A673 (cell line): ENCODE measurements at places on chromosomes 7 and 10.

DNA sequence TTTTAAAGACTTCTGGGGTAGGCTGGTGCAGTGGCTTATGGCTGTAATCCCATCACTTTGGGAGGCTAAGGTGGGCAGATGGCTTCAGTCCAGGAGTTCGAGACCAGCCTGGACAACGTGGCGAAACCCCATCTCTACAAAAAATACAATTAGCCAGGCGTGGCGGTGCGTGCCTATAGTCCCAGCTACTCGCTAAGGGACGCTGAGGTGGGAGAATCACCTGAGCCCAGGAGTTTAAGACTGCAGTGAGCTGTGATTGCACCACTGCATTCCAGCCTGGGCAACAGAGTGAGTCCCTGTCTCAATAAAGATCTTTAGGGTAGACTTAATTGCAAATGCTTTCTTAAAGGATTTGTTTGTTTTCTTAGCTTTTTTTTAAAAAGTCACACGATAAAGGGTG lies 29.3 kb downstream of the PTPN12 start:
- DNase-seq: no peak

DNA sequence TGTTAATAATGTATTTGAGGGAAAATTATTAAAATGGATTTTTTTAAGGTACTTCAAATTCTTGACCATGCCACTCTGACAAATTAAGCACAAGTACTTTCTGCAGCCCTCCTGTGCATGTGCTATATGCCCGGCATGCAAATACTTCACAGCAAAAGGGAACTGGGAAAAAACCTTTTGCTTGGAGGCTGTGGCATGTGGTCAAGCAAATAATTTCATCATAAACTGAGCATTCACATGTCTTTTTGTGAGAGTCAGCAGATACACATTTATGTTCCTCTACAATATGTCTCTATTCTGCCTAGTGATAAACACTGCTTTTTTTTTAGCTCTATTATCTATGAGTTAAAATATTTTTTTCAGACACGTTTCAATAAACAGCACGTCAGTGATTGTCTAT lies 53.7 kb upstream of the SEMA3A start:
- no peak for DNase-seq

DNA sequence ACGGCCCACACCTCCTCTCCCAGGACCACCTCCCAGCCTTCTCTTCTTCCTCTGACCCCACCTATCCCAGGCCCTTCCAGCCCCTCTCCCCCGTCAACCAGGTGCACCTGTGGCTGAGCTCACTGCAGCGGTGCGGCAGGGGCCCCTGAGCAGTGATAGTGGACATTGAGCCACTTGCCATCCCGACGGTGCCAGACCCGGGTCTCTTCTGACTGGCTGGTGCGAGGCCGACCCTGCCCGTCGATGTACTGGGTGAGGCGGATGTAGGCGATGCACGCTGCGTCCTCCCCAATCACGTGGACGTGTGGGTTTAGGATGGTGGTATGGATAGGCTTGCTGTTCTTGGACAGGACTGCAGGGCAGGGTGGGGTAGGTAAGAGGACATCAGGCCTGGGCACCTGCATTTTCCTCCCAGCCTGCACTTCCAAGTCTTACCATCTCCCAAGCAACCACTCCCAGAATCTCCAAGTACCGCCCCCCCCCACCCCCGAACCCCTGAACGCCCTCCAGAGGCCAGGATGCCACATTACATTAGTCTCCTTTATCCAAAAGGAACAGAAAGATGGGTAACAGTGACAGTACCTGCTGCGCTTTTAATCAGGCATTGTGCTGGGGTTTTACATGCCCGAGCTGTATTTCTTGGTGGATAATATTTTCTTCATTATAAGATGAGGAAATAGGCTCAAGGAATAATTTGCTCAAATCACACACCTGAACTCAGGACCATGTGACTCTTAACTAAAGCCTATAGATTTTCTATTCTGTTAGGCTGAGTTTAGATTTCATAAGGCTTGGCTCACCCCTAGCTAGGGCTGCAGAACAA lies 3.7 kb upstream of the NDST2 start:
- peak; percentile 49 for DNase-seq

DNA sequence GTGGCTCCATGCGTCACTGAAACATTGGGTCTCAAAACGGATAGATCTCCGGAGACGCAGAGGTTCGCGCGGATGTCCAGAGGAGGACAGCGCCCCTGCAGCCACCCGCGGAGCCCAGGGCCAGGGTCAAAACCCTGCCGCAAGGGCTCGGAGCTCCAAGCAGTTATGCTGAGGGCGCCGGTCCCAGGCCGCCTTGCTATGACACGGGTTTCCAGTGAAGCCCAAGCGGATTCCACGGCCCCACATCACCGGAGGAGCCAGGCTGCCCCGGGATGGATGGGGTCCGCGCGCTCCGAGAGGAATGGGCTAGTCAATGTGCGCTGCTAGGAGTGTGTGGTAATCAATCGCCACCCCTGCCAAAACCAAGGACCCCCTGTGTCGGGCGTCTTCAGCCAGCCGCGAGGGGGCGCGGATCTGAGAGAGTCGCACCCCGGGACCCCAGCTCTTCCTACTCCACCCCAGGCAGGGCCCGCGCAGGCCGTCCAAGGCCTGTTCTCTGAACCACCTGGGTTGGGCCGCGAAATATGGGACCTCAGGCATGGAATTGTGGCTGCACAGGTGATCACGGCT lies 5.6 kb upstream of the EMX2 start:
- DNase-seq: no peak

- DNase-seq: no peak
These were observed 188.4 kb upstream of the AGK start for GRCh38 chr7:141362580-141363435.

DNA sequence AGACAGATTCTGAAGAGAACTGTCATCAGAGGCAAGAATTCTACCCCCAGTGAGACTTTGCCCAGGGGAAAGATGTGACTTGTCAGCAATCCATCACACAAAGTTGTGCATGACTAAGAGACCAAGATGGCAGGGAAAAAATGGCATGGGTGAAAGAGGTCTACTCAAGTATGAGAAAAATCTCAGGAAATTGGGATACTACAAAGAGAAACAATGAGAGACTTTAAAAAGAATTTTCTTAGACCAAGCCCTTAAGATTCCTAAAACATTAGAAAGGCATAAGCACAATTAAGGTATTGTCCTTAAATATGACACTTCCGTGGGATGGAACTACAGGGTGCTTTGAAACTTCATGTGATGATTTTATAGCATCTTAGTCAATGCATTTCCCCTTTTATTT lies 45.6 kb upstream of the PDE1C start:
- DNase-seq: no peak

DNA sequence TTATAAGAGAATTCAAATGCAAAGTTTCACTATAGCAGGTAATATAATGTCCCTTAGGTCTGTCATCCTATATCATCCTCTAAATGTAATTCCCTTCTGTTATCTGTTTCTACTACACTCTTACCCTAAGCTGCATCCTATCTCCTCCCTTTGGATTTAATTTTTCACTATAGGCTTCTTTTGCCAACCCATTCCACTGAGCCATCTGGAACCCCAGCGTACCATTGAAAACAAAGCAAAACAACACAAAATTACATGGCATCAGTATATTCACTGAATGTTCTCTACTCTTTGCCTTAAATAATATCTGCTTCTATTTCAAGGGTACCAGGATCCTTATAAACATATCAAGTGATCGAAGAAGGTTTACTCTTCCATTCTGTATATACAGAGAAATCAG lies 1530.2 kb upstream of the LRRTM3 start:
- no peak for DNase-seq

DNA sequence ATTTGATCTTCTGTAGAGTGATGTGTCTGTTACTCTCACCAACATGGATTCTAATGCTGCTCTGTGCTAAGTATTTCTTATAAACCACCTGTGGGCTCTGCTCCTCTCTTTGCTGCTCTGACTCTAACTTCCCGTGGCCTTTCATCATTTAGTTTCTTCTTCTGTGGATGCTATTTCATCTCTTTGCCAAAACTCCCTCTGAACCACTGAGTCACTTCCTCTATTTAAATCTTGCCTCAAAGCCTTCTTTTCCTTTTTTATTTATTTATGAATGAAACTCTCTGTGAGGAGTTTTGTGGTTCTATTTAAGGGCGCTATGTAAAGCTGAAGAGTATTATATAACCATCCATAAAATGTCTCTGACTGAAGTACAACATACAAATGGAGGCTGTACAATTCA lies 538.5 kb downstream of the SUGCT start:
- DNase-seq: peak; percentile 76

- DNase-seq: no peak
These were observed 30.7 kb downstream of the ELFN1 start for GRCh38 chr7:1700536-1701333.

- DNase-seq: no peak
These were observed 30.7 kb downstream of the ERCC6 start for GRCh38 chr10:49508249-49508648.

DNA sequence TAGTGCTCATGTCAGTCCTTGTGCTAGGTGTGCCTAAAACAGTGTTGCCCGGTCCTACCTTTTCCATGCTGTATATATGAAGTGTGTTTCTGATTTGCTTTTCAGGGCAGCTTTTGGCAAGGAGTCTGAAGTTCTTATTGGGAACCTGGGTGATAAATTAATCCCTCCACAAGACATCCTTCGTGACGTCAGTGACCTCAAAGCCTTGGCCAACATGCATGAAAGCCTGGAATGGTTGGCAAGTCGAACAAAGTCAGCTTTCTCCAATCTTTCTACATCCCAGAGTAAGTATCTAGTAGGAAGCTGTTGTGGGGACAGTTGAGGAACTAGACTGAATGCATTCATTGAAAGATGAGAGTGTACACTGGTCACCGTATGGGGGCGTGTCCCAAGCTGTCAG lies 189.4 kb upstream of the LRGUK start:
- no peak for DNase-seq

- no peak for DNase-seq
These were observed 65.8 kb downstream of the MINDY4 start for GRCh38 chr7:30836991-30837390.

DNA sequence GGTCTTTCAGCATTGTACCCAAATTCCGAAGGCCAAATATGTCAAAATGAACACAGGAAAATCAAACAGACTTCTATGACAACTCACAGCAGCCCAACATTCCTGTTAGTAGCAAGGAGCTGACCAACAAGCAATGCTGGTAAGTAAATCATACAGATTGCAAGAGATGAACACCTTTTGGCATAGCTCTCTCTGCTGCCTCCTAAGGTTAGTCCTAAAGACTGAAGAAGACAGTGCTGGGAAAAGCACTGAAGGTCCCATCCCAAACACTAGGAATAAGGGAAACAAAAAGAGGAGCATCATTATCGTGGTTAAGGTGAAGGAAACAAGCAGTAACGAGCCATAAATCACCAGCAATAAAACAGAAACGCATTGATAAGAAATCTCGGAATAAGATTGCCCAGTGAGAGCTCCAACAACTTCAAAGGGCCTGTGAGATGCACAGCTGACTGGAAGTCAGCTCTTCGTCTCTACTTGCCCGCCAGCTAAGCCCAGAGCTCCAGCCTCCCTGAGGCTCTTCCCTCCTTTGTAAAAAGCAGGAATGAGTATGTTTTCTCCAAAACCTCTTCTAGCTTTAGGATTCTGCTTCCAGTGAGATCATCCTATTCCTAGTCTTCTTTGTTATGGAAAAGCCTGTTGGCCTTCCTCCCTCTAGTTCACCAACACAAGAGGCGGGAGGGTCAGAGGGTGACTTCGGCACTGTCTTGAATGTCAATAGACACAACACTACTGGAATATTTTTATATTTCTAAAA lies 15.3 kb downstream of the NUDT5 start:
- no peak for DNase-seq

DNA sequence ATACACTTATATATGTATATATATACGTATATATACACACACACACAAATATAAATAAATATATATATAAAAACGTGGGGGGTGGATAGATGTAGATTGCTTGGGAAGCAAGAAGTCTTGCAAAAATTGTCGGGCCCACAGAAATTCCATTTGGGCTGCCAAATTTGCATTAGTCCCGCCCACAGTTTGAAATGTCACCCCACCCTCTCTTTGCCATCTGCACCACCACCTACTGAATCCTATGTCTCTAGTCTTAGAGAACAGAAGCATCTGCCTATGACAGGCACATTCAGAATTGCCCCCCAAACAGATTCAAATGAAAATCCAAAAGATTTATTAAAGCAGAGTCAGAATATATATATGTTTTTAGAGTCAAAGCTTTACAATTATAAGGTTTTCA lies 25.6 kb upstream of the CACNA2D1 start:
- DNase-seq: no peak

GRCh38 chr10:22370320-22370719 lies 25.0 kb downstream of the SPAG6 start:
- no peak for DNase-seq

GRCh38 chr10:90788968-90789367 lies 68.9 kb downstream of the HTR7 start:
- no peak for DNase-seq

DNA sequence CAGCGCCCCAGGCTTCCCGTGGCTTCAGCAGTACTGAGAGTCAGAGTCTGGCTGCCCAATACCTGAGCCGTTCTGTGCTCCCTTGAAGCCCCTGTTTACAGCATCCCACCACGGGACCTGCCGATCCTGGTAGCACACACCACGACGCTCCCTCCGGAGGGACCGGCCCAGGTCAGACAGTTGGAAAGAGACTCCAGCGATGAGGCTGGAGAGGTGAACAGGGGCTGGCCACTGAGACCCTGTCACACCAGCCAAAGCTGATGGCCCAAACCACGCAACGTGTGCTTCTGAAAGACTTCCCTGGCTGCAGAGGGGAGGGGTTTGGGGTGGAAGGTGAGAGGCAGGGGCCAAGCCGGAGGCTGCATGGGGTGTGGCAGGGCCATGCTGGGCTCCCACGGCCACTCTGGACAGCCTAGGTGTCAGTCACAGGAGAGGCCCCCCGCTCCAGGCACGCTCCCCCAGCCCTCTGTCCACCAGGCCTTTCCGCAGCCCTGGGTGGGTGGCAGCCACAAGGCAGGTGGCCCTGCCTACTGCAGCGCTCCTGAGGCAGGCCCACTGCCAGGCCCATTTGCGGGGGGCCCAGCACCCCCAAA lies 140.2 kb upstream of the CHST15 start:
- no peak for DNase-seq

DNA sequence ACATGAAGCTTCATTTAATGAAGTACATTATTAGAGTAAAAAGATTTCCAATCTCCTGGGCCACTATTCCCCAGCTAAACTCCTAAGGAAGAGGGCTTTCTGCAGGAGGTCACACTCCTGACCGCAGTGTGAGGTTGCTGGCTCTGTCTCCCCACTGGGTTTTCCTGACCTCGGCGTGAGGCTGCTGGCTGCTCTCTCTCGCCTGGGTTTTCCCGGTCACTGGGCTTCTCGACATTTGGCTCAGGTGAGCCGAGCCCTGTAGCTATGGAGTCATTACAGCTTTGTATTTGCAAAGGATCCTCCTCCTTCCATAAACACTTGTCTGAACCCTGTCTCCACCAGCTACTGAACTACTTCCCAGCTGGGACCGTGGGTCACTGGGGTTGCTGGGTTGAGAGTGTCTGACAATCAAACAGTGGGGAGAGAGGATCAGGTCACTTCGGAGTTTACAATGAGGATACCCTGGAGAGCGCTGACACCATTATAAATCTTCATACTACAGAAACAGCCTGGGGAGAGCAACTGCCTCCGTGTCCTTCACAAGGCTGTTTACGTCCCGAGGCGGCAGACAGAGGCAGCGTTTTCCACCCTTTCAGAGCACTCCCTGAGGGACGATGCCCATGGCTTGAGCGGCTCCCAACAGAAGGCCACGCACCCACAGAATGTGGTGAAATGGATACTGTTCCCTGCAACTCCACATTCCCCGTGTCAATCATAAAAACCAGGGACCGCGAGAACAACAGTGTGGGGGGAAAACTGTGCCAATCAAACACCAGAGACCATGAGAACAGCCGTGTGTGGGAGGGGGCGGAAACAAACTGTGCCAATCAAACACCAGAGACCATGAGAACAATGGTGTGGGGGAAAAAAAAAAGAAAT lies 226.2 kb downstream of the ZMYND11 start:
- DNase-seq: no peak
